ENCODE measurements at places on chromosomes 12 and 14. TPM values are rescaled to one million over a fixed set of nuclear protein-coding genes. Genes with fewer than 3 reads are reported as not detected.

DNA sequence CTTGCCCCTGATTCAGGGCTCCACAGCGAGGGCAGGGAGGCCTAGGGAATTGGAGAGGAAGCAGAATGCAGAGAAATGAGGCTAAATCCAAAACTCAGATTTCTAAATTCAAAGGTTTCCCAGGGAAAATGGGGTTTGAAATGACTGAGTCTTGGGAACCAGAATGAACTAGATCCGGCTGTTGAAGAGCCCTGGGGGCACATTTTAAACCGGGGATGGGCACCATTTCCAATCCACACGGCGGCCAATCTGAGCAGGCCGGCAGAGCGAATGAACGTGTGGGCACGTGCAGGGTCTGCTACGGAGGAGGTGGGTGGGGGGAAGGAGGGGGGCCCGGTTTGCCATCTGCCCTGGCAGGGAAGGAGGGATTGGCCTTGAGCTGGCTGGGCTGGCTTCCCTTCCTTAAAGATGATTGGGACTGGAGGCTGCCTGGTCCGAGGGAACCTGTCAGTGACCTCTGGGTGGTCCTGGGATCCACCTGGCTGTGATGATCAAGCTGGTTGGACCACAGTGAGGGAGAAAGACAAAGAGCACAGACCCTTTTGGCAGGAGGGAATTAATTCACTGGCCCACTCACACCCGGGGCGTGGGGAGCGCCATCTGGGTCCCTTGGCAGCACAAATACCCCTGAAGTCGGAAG is 161.0 kb downstream of the RBM19 start:
- no peak for DNase-seq
- peaks cover 6% of the 10 kb centered on the region for H3K36me3 ChIP-seq
- H3K4me3 ChIP-seq = no peak overlapping the region

GRCh38 chr14:71203306-71203705 is 296.0 kb downstream of the PCNX1 start:
- no peak overlapping the region for H3K27ac ChIP-seq
- H3K27me3 ChIP-seq = peaks cover 13% of the 10 kb centered on the region
- H3K36me3 ChIP-seq = peaks cover 3% of the 10 kb centered on the region
- H3K4me1 ChIP-seq = no peaks in the 10 kb centered on the region
- no peak for DNase-seq

GRCh38 chr12:50620109-50620977 is 115.6 kb downstream of the DIP2B start:
- peak overlapping the region; percentile 32 for H3K27ac ChIP-seq
- peaks cover 6% of the 10 kb centered on the region for H3K36me3 ChIP-seq
- peaks cover 40% of the 10 kb centered on the region for H3K4me1 ChIP-seq

DNA sequence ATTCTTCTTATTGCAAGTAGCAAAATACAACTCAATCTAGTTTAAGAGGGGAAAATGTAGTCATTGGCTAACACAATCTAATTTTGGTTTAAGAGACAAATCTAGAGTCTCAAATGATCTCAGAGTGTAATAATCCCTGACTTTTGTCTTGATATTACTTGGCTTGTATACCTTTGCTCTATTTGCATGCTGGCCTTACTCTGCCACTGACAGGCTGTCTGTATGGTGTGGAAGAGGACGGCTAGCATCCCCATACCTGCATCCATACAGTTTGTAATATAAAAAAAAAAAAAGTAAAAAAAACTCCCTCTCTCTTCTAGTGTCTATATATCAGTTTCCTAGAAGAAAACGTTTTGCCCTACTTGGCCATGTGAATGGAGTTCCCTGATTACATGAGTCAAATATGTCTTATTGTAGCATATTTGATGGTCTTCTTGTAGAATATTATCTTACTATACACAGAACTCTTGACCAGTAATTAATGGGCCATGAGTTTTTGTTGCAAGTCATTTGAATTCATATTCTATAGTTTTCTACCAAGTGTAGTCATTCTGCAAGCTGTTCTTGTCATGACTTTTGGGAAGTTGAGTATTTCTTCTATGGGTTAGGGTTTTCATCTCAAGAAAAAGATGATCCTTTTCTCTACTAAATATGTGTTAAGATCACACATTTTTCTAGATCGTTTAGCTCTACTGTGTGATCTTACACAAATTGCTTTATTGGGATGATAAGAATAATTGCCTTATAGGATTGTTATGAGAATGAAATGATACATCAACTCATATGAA is 8.2 kb downstream of the HIF1A start:
- H3K36me3 ChIP-seq = peaks cover 25% of the 10 kb centered on the region
- DNase-seq = no peak
- H3K4me1 ChIP-seq = peaks cover 60% of the 10 kb centered on the region
- H3K27ac ChIP-seq = no peak overlapping the region
- H3K4me3 ChIP-seq = peak overlapping the region; percentile 17

DNA sequence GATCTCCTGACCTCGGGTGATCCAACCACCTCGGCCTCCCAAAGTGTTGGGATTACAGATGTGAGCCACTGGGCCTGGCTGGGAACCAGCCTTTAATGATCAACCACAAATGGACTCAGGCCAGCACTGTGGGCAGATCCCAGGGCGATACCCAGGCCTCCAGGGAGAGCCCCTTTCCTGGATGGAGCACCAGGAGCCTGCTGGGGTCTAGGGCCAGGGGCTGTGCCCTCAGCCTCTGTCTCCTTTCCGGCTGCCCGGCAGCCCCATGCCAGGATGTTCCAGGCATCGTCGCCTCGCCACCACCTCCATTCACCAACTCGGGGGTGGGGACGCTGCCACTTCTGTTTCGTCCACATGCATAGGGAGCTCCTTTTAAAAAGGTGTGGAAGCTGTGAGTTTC is 2.3 kb downstream of the ADGRD1 start:
- H3K27me3 ChIP-seq = peaks cover 30% of the 10 kb centered on the region
- no peaks in the 10 kb centered on the region for H3K4me1 ChIP-seq
- no peak overlapping the region for H3K4me3 ChIP-seq
- no peak overlapping the region for H3K27ac ChIP-seq
- H3K36me3 ChIP-seq = no peaks in the 10 kb centered on the region

DNA sequence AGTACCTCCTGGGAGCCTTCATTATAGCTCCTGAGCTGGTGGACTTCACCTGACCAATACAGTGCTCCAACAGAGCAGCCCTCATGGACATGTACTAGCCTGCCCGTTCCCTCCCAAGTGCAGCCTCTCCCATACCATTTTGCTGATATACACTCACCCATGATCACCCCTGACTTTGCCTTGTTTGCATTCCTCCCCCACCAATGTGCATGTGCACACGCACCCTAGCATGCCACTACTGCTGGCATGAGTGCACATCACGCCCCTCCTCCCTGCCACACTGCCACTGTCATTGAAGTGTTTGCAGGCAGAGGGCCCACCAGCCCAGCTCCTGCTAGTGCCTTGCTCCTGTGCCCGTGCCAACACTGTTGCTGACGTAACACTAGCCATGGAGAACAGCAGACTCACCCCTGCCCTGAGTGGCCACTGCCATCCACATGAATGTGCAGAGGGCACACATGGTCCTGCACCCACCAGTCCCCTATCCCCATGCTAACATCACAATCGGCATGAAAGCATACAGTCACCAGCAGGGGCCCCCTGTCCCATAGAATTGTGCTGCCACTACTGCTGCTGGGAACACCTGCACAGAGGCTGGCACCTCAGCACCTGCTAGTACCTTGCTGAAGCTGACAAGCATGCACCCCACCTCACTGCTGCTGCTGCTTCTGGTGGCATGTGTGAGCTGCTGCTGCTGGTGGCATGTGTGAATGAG is 110.3 kb downstream of the SINHCAF start:
- no peak for DNase-seq
- peaks cover 6% of the 10 kb centered on the region for H3K27me3 ChIP-seq
- no peaks in the 10 kb centered on the region for H3K4me1 ChIP-seq
- H3K4me3 ChIP-seq = no peak overlapping the region

DNA sequence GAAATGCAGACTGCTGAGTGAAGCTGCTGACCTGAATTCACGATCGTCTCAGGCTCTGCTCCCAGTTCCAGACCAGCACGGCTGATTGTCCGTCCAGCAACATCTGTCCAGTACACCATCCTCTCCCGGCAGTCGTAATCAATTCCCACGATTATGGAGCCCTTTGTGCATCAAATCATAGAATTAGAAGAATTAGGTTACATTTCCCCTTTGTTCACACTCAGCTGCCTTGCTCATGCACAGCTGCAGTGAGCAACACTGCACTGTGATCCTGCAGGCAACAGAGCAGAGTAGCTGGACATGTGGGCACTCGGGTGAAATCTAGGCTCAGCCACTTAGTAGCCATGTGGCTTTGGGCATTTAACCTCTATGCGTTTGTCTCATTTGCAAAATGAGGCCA is 22.2 kb downstream of the RTRAF start:
- peaks cover 30% of the 10 kb centered on the region for H3K36me3 ChIP-seq
- no peak overlapping the region for H3K27ac ChIP-seq
- no peaks in the 10 kb centered on the region for H3K4me1 ChIP-seq
- peaks cover 3% of the 10 kb centered on the region for H3K27me3 ChIP-seq
- H3K4me3 ChIP-seq = no peak overlapping the region

DNA sequence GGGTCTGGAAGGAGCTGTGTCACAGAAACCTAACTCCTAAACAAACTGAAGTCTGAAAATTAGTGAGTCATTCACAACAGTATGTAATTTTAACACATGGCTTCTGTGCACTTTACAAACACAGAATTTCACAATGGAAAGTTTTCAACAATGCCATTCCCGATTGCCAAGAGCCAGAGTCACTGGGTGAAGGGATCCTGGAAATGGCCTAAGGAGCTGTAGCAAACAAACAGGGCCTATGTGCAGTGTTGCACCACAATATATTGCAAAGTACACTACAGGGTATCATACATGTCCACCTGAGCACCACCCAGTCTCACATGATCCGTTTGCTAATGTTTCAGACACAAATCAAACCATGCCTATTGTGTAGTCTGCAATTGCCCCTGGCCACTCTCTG is 184.7 kb upstream of the OTX2 start:
- no peaks in the 10 kb centered on the region for H3K36me3 ChIP-seq
- no peak overlapping the region for H3K27ac ChIP-seq
- H3K27me3 ChIP-seq = peaks cover 2% of the 10 kb centered on the region
- no peak overlapping the region for H3K4me3 ChIP-seq

- DNase-seq = no peak
- H3K36me3 ChIP-seq = no peaks in the 10 kb centered on the region
- H3K27ac ChIP-seq = no peak overlapping the region
- H3K27me3 ChIP-seq = no peaks in the 10 kb centered on the region
- H3K4me1 ChIP-seq = no peaks in the 10 kb centered on the region
Measured at GRCh38 chr14:80260645-80261044, 49.3 kb upstream of the DIO2 start.

DNA sequence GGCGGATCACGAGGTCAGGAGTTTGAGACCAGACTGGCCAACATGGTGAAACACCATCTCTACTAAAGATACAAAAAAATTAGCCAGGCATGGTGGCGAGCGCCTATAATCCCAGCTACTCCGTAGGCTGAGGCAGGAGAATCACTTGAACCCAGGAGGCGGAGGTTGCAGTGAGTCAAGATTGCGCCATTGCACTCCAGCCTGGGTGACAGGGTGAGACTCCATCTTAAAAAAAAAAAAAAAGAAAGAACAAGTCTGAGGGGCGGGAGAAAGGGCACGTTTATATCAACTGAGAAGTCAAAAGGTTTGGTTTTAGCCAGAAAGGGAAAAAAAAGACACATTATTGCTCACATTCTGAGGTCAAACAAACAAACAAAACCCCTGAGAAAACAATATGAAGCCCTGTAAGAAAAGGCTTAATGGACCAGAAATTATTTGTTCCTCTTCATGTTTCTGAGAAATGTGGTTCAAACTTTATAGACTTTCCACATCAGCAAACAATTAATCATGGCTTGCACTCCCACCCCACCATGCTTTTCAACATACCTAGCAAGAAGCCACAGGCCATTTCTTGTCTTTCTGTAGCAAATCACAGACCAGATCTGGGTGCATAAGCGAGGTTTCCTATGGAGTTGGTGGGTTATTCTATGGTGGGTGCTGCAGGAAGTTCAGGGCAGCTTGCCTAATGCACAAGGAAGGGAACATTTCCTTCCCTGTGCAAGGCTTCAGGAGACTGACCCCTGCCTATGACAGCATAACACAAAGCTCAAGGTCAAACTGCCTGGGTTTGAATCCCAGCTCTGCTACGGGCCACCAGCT is 80.1 kb downstream of the SSPN start:
- DNase-seq = no peak
- H3K27ac ChIP-seq = no peak overlapping the region
- H3K4me1 ChIP-seq = peaks cover 8% of the 10 kb centered on the region
- peaks cover 7% of the 10 kb centered on the region for H3K27me3 ChIP-seq
- no peak overlapping the region for H3K4me3 ChIP-seq

- H3K4me3 ChIP-seq = no peak overlapping the region
- H3K36me3 ChIP-seq = no peaks in the 10 kb centered on the region
- H3K27ac ChIP-seq = no peak overlapping the region
- no peak for DNase-seq
- no peaks in the 10 kb centered on the region for H3K27me3 ChIP-seq
Measured at GRCh38 chr12:85632390-85632789, 203.8 kb downstream of the RASSF9 start.

DNA sequence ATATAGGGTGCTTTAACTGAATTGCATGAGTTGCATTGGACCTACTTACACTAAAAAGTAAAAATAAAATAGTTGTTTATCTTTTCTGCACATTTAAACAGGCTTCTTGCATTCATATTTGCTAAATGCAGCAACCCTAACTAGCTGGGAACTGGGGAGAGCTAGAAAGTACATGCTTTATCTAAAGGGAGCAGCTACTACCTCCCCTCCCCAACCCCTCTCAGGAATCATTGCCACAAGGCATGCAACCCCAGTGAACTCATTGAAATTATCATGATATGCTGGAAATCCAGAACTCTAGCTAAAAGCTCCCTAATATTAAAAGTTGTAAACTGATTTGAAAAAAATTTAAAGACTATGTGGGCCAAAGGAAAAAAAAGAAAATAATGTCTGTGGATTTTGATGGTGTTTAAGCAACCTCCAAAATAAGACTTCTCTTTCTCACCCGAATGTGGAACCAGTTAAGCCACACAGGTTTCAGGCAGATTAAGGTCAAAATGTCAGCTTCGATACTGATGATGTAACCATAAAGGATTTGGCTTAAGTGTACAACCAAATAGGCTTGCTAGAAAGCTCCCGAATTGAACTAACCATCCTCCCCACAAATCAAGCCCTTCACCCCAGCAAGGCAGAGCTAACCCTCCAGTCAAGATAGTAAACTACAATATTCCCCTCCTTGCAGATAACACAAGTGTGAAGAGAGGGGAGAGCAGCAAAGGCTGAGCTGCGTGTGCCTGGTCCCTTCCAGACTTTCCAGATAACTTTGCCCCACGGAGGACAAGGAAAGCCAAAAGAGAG is 13.8 kb upstream of the POC1B start:
- H3K36me3 ChIP-seq = peaks cover 2% of the 10 kb centered on the region
- H3K4me3 ChIP-seq = no peak overlapping the region
- peaks cover 10% of the 10 kb centered on the region for H3K4me1 ChIP-seq

Gene NGB
- total RNA-seq = not detected

Gene RHEBL1
- total RNA-seq = 8.0 TPM

Gene LRP1-AS
- not detected for total RNA-seq

Gene SLC17A8
- not detected for total RNA-seq

Gene TPH2
- not detected for total RNA-seq

Gene CARMIL3
- total RNA-seq = 0.91 TPM

Gene GPR162
- total RNA-seq = 0.51 TPM

Gene ANKRD33
- total RNA-seq = not detected

Gene SINHCAF
- total RNA-seq = 86.3 TPM

Gene DCAF11
- total RNA-seq = 100 TPM

Gene PLEKHG7
- total RNA-seq = not detected

Gene ART4
- total RNA-seq = not detected

Gene CAPZA3
- not detected for total RNA-seq

Gene PDZRN4
- total RNA-seq = not detected
